ENCODE measurements at places on chromosomes 6 and 20. TPM values are rescaled to one million over a fixed set of nuclear protein-coding genes. Genes with fewer than 3 reads are reported as not detected.
A peak's percentile ranks its signal among the peaks of the same experiment; 100 is the strongest.

Gene NKAIN4
- not detected for total RNA-seq

Gene PTK6
- 15.9 TPM for total RNA-seq

Gene ZC2HC1B
- not detected for total RNA-seq

Gene PAX1
- total RNA-seq = not detected

Gene ALDH5A1
- total RNA-seq = 22.2 TPM

Gene BMP2
- 4.5 TPM for total RNA-seq

Gene TFAP2C
- 3.1 TPM for total RNA-seq

Gene ESR1
- total RNA-seq = 0.50 TPM

Gene RPL10A
- 789 TPM for total RNA-seq

Gene ABCF1
- 92.4 TPM for total RNA-seq

DNA sequence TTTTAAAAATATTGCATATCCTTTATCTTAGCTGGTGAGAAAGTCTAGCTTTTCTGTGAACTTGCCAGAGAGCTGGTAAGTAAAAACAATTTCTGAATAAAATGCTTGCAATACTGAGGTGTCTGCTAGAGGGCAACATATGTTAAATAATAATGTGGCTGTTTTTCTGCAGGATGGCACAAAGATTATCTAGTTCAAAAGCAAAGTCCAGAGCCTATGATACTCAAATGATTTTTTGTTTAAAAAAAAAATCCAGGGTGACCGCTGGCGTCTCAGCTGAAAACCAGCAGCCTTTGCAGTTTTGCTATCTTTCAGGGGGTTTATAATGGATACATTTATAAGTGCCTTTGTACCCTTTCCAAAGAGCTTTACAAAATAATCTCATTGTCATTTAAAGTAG lies 194.9 kb downstream of the PHACTR1 start:
- DNase-seq = no peak
- no peaks in the 10 kb centered on the region for H3K36me3 ChIP-seq
- H3K27me3 ChIP-seq = peaks cover 81% of the 10 kb centered on the region
- no peak overlapping the region for H3K27ac ChIP-seq
- no peaks in the 10 kb centered on the region for H3K4me1 ChIP-seq
- H3K4me3 ChIP-seq = no peak overlapping the region

GRCh38 chr6:15322781-15323536 lies 77.1 kb downstream of the JARID2 start:
- peak; percentile 46 for DNase-seq
- H3K4me3 ChIP-seq = no peak overlapping the region
- peaks cover 38% of the 10 kb centered on the region for H3K4me1 ChIP-seq
- peaks cover 4% of the 10 kb centered on the region for H3K36me3 ChIP-seq

- H3K36me3 ChIP-seq = no peaks in the 10 kb centered on the region
- no peak overlapping the region for H3K27ac ChIP-seq
- DNase-seq = no peak
- peaks cover 3% of the 10 kb centered on the region for H3K27me3 ChIP-seq
- H3K4me1 ChIP-seq = no peaks in the 10 kb centered on the region
These were observed 185.4 kb upstream of the SLC24A3 start for GRCh38 chr20:19026901-19027644.

GRCh38 chr6:146902846-146903245 lies 301.4 kb upstream of the STXBP5 start:
- no peak overlapping the region for H3K27ac ChIP-seq
- no peak overlapping the region for H3K4me3 ChIP-seq
- H3K36me3 ChIP-seq = no peaks in the 10 kb centered on the region
- H3K27me3 ChIP-seq = no peaks in the 10 kb centered on the region
- H3K4me1 ChIP-seq = peaks cover 9% of the 10 kb centered on the region

GRCh38 chr6:6741264-6741663 lies 152.7 kb downstream of the LY86 start:
- no peak overlapping the region for H3K27ac ChIP-seq
- H3K4me1 ChIP-seq = no peaks in the 10 kb centered on the region
- H3K4me3 ChIP-seq = no peak overlapping the region
- peaks cover 12% of the 10 kb centered on the region for H3K27me3 ChIP-seq
- no peak for DNase-seq

- H3K36me3 ChIP-seq = no peaks in the 10 kb centered on the region
- H3K4me3 ChIP-seq = no peak overlapping the region
- DNase-seq = no peak
- H3K27ac ChIP-seq = no peak overlapping the region
- no peaks in the 10 kb centered on the region for H3K4me1 ChIP-seq
These were observed 396.3 kb downstream of the ZFAND3 start for GRCh38 chr6:38215651-38216311.

DNA sequence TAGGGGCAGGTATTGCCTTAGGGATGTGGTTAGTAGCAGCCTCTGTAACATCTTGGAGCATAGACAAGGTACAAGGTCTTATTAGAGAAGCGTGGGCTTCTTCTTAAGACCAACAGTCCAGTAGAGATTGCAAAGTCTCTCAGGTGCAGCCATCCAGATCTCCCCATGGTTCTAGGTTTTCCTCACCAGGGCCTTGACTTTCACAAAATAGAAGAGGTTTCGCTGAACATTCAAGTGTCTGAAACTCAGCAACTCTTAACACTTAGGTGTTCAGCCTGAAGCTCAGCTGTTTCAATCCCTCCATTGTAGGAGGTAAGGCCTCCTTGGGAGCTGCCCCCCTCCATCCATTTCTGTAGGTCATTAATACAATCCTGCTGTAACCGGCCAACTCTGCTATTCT lies 44.4 kb downstream of the GOPC start:
- H3K4me1 ChIP-seq = no peaks in the 10 kb centered on the region
- no peak overlapping the region for H3K4me3 ChIP-seq
- no peaks in the 10 kb centered on the region for H3K27me3 ChIP-seq
- no peak overlapping the region for H3K27ac ChIP-seq
- no peak for DNase-seq

- no peaks in the 10 kb centered on the region for H3K4me1 ChIP-seq
- no peaks in the 10 kb centered on the region for H3K27me3 ChIP-seq
- H3K27ac ChIP-seq = no peak overlapping the region
- no peak overlapping the region for H3K4me3 ChIP-seq
- DNase-seq = no peak
These were observed 63.7 kb downstream of the ATXN1 start for GRCh38 chr6:16697437-16698161.

DNA sequence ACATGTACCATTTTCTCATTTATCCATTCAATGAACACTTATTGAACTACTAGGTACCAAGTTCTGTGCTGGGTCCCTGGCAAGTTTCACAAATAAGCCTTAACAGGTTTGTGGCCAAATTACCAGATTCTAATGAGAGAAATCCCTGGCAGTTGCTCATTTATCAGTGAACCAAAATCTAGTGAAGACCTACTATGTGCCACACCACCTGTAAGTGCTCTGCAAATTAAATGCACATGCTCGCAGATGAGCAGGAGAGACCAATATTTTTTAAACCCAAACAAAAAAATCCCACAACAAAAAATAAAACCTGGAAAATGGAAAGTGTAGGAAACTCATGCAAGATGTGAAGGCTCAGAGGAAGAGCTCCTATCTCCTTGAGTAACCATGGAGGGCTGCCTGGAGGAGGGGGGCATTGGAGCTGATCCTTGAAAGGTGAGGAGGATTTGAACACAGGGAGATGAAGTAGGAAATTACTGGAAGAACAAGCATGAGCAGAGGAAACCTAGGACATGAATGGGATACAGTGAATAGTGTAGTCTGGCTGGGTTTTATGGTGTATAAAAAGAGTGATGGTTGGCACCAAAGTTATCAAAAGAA lies 48.9 kb downstream of the CDH22 start:
- H3K27ac ChIP-seq = no peak overlapping the region
- no peaks in the 10 kb centered on the region for H3K4me1 ChIP-seq
- peaks cover 30% of the 10 kb centered on the region for H3K27me3 ChIP-seq
- H3K36me3 ChIP-seq = no peaks in the 10 kb centered on the region
- H3K4me3 ChIP-seq = no peak overlapping the region

DNA sequence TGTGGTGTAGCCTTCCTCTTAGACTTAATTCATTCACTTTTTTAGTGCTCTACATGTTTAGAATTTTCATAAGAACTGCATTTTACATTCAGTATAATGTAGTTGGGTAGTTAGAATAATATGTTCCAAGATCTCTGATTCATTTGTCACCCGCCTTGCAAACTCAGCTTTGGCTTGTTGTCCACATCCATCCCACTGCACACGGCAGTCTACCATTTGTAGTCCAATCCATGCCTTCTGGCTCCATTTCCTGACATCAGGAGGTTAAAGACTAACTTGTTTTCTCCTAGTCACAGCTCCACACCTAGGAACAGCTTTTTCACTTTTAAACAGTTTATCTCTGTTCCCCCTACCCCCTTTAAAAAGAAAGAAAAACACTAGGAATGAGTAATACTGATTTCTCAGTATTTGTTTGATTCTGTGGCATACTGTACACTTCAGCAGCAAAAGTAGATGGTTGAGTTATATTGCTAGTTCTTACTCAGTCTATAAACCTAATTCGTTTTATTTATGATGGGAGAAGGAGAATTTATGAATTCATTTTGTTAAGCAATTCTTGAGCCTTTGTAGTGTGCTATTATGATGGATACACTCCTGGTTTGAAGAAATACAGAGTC lies 180.9 kb downstream of the ARID1B start:
- no peak overlapping the region for H3K27ac ChIP-seq
- H3K36me3 ChIP-seq = peaks cover 5% of the 10 kb centered on the region
- H3K4me3 ChIP-seq = no peak overlapping the region
- no peak for DNase-seq
- no peaks in the 10 kb centered on the region for H3K27me3 ChIP-seq
- peaks cover 7% of the 10 kb centered on the region for H3K4me1 ChIP-seq

GRCh38 chr6:22239261-22239921 lies 57.4 kb downstream of the PRL start:
- DNase-seq = no peak
- no peak overlapping the region for H3K27ac ChIP-seq
- no peaks in the 10 kb centered on the region for H3K36me3 ChIP-seq
- H3K27me3 ChIP-seq = no peaks in the 10 kb centered on the region
- H3K4me3 ChIP-seq = no peak overlapping the region
- H3K4me1 ChIP-seq = no peaks in the 10 kb centered on the region

GRCh38 chr20:36434383-36434782 lies 106.9 kb upstream of the MYL9 start:
- no peak overlapping the region for H3K4me3 ChIP-seq
- no peak for DNase-seq
- H3K36me3 ChIP-seq = no peaks in the 10 kb centered on the region
- no peaks in the 10 kb centered on the region for H3K4me1 ChIP-seq
- peaks cover 43% of the 10 kb centered on the region for H3K27me3 ChIP-seq

- DNase-seq = no peak
- H3K4me1 ChIP-seq = peaks cover 39% of the 10 kb centered on the region
- no peaks in the 10 kb centered on the region for H3K27me3 ChIP-seq
- no peak overlapping the region for H3K27ac ChIP-seq
- no peak overlapping the region for H3K4me3 ChIP-seq
These were observed 3.9 kb downstream of the PLCG1 start for GRCh38 chr20:41141153-41141815.

DNA sequence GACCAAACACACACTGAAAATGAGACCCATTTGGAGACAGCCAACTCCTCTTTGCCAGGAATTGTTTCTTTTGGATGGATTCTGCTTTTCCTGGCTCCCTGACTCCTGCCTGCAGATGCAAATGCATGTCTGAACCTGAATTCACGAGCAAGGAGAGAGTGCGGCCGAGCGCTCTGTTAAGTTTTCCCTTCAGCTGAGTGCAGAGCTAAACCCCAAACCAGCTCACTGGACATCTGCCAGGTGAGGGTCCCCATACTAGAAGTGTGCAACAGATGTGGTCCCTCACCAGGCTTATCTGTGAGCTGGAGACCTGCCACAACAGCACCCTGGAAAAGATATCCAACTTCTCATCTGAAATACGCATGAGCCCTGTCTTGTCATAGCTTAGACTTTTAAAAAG lies 59.0 kb downstream of the CD164 start:
- no peak overlapping the region for H3K4me3 ChIP-seq
- H3K27me3 ChIP-seq = no peaks in the 10 kb centered on the region
- H3K27ac ChIP-seq = no peak overlapping the region
- DNase-seq = no peak
- peaks cover 11% of the 10 kb centered on the region for H3K4me1 ChIP-seq

- no peak for DNase-seq
- no peak overlapping the region for H3K27ac ChIP-seq
- no peaks in the 10 kb centered on the region for H3K27me3 ChIP-seq
- H3K4me3 ChIP-seq = no peak overlapping the region
- no peaks in the 10 kb centered on the region for H3K36me3 ChIP-seq
These were observed 113.3 kb downstream of the LY86 start for GRCh38 chr6:6701864-6702263.

GRCh38 chr6:169528755-169529154 lies 173.1 kb downstream of the WDR27 start:
- no peak overlapping the region for H3K4me3 ChIP-seq
- peaks cover 15% of the 10 kb centered on the region for H3K4me1 ChIP-seq
- DNase-seq = no peak
- no peaks in the 10 kb centered on the region for H3K27me3 ChIP-seq

DNA sequence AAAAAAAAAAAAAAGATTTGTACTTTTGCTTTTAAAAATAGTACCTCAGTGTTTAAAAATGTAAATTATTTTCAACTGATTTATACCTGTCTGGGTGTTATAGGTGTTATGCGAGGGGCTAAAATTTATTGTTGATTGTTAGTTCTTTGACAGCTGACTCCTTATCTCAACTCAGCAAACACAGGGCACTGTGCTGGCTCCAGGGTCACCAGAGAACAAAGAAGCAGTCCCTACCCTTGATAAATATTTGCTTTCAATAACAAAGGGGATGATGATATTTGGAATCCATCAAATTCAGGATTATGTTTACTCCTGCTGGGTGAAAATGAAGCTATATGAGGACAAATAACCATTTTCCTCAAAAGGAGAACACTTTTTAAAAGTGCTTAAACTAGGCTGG lies 34.2 kb upstream of the KAT14 start:
- H3K36me3 ChIP-seq = no peaks in the 10 kb centered on the region
- no peaks in the 10 kb centered on the region for H3K4me1 ChIP-seq
- H3K4me3 ChIP-seq = no peak overlapping the region

DNA sequence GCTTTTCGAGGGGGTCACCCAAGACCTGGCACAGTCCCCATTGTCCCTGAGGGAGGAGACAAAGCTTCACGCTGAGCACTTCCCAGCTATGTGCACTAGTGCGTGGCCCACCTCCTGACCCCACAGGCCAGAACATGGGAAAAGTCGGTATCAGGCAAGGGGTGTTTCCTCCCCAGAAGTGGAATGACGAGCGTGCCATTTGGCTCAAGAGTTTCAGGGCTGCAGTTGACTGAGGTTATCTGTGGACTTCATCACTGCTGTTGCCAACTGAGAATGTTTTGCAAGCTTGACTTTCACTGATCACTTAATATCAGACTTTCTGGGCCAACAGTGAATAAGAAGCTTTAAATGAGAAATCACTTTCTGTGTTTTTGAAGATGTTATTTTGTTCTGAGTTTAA lies 137.0 kb upstream of the AFDN start:
- H3K4me1 ChIP-seq = peaks cover 23% of the 10 kb centered on the region
- H3K27me3 ChIP-seq = no peaks in the 10 kb centered on the region
- H3K4me3 ChIP-seq = no peak overlapping the region
- H3K27ac ChIP-seq = no peak overlapping the region

- no peak overlapping the region for H3K4me3 ChIP-seq
- H3K36me3 ChIP-seq = peaks cover 6% of the 10 kb centered on the region
- no peak for DNase-seq
- no peak overlapping the region for H3K27ac ChIP-seq
These were observed 211.6 kb upstream of the MARCKS start for GRCh38 chr6:113645576-113645970.

GRCh38 chr20:24816431-24816830 lies 132.6 kb upstream of the CST7 start:
- H3K36me3 ChIP-seq = no peaks in the 10 kb centered on the region
- peaks cover 41% of the 10 kb centered on the region for H3K27me3 ChIP-seq
- H3K4me1 ChIP-seq = no peaks in the 10 kb centered on the region
- H3K27ac ChIP-seq = no peak overlapping the region
- DNase-seq = no peak
- no peak overlapping the region for H3K4me3 ChIP-seq

Measured in Calu3 (cell line).